Foreskin melanocyte (primary cell): ENCODE measurements at places on chromosomes 1 and 21.

- peak; percentile 64 for DNase-seq
Observed at GRCh38 chr1:173043253-173043652, 7.5 kb downstream of the TNFSF18 start.

GRCh38 chr1:94462606-94463005, 44.4 kb downstream of the ABCD3 start:
- DNase-seq: no peak

DNA sequence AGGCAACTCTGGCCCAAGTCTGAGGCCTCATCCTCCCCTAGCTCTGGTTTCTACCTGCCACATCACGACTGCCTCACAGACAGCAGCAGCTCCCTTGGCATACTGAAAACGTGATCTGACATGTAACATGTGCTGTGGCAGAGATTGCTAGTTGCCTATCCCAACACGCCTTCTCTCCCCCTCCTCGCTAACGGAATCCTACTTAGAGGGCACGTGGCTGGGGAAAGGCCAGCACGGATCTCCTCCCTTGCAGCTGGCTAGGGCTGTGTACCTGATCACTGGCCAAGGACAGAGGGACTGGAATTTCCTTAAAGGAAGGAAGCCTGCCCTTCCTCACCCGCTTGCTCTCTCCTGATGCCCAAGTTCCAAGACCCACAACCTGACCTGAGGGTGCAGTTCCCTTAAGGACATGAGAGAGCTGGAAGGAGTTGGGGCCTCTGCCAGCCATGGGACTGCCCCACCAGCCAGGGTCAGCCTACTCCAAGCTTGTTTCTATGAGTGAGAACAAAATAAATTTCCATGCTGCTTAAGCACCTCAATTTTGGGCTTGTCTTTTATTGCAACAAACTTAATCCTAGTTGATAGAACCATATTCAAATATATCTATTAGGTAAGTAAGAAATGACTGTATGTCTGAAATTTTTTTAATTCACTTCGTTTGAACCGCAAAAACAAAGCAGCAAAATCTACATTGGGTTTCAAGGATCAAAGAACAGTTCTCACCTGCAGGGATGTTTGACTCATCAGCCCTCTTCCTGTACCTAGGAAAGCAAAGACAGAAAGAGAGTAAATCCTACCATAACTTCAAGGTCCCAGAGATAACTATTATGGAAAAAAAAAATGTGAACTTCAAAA, 7.2 kb downstream of the SETD4 start:
- DNase-seq: no peak

DNA sequence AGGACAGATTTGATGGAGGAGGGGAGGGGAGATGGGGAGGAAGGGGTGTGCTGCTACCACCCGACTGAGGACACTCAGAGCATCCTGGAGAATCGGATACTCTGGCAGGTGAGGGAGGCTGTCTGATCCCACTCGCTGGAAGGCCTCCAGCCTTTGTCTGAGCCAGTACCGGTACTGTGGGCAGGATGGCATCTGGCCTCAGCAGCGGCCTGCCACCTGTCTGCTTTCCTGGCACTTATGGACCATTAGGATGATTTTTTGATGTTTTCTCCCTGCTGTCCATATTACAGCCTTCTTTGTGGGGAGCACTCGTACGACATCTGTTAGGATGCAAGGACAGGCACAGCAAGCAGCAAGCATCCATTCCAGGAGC, 11.5 kb downstream of the ATP2B4 start:
- no peak for DNase-seq

DNA sequence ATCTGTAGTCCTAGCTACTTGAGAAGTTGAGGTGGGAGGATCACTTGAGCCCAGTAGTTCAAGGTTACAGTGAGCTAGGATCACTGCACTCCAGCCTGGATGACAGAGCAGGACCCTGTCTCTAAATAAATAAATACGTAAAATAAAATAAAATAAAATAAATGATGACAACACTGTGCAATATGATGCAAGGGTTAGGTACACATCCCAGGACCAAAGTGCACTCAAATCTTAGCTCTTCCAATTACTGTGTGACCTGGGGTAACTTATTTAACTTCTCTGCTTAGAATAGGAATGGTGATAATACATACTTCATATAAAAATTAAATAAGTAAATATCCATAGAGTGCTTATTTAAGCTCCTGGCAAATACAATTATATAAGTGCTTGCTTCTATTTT, 53.5 kb downstream of the LPAR3 start:
- DNase-seq: no peak

DNA sequence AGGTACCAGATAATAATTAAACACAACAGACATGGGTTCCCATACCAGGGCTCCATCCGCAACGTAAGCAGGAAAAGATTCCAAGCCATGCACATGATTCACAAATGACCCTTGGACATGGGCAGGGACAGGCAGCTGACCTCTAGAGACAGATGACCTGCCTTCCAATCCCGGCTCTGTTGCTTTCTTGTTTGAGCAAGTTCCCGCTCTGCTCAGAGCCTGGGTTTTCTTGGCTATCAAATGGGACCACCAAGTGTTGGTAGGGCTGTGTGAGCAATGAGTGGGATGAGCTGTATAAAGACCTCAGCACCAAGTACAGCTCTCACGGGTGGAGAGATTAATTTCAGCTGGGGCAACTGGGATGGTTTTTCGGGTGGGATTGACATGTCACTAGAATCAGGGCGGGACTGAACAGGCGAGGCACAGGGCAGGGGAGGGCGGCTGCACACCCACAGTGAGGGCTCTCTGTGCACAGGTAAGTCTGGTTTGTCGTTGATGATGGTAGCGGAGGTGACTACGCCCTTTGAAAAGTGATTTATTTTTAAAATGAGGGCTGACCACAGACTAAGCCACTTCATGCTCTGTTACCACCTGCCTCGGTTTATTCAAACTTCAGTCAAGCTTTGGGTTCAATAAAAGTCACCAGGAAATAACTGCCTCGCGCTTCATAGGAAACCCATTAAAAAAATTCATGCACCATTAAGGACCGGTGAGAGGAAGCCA, 57.5 kb upstream of the IFFO2 start:
- no peak for DNase-seq

DNA sequence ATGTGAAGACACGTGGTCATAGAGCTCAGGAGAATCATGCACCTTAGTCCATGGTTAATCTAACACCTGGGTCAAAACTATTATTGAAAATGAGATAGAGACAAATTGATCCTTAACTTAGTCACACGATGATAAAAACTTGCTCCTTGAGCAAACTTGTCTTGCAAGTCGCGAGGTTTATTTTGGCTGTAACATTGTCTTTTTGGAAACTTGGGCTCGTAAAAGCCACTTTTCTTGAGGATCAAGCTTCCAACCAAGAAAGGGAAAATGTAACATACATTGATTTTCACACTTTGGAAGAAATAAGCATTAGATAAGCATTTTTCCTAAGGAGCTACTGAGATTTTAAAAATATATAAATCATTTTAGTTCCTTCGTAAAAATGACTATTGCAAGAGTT, 19.9 kb upstream of the CENPF start:
- DNase-seq: no peak

GRCh38 chr1:76729142-76729541, 138.1 kb upstream of the ST6GALNAC5 start:
- no peak for DNase-seq

- no peak for DNase-seq
Observed at GRCh38 chr21:29155118-29155932, 24.9 kb downstream of the MAP3K7CL start.

DNA sequence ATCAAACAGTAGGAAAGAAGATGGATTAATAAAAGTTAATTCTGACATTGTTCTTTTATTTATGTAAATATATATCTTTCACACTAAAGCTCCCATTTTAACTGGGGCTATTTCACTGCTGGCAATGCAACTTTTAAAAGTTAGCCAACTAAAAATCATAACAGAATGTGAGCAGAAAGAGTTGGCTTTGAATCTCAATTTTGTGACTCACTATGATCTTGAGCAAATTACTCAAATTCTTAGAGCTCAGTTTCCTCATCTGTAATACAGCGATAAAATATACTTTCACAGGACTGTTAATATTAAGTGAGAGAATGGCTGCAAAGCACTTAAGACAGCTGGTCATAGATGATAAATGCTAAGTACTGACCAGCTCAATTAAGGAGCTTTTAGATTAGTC, 10.8 kb downstream of the EFCAB14 start:
- DNase-seq: no peak

DNA sequence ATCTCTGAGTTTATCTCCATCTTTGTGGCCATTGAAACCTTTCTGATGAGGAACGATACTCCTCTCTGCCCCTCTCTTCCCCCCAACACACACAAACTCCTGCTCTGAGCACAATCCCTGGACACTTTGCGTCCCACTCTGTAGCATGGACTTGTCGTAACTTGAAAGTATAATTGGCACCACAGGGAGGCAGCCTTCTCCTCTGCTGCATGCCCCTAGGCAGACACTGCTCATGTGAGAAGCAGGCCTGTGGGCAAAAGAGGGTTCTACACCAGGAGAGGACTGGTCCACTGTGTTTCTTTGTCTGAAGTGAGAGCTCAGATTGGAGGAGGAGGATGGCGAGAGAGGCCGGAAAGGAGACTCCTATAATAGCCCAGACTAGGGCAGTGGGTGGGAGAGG, 3.8 kb upstream of the PARS2 start:
- DNase-seq: no peak

DNA sequence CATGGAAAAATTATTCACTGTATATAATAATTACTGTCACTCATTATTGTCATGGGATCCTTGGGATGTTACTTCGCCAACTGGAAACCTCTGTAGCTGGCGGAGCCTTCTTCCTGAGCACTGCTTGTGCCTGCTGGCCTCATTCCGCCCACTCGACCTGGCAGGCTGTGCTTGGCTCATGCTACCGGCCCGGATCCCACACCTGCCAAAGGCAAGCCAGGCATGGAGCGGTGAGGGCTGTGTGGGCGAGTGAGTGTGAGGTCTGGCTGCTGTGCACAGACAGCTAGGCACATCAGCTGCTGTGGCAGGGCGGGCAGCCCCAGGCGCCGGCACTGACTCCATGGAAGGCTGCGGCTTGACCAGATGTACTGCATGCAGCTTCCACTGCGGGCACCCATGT, 78.4 kb downstream of the DISP1 start:
- DNase-seq: no peak

- DNase-seq: no peak
Observed at GRCh38 chr1:109994654-109995053, 10.1 kb downstream of the AHCYL1 start.

- DNase-seq: peak; percentile 71
Observed at GRCh38 chr1:85406887-85407533, 57.9 kb downstream of the DDAH1 start.

DNA sequence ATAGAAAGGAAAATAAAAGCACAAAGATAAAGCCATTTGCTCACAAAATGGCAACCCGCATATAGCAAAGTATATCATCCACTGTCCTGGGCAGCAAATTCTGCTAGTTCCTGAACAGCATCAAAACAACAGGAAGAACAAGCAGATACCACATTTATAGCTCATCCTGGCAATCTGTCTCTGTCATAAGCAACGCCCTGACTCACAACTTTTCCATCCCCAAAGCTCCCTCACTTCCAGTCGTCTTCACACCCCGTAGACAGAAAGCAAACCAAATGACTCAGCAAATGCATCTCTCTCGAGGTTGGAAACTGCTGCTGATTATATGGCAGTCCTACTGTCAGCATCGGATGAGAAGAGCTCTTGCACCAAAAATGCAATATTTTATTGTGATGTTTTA, 65.8 kb downstream of the AK5 start:
- DNase-seq: peak; percentile 44

GRCh38 chr21:44874497-44875315, 1.2 kb upstream of the PTTG1IP start:
- peak; percentile 35 for DNase-seq

DNA sequence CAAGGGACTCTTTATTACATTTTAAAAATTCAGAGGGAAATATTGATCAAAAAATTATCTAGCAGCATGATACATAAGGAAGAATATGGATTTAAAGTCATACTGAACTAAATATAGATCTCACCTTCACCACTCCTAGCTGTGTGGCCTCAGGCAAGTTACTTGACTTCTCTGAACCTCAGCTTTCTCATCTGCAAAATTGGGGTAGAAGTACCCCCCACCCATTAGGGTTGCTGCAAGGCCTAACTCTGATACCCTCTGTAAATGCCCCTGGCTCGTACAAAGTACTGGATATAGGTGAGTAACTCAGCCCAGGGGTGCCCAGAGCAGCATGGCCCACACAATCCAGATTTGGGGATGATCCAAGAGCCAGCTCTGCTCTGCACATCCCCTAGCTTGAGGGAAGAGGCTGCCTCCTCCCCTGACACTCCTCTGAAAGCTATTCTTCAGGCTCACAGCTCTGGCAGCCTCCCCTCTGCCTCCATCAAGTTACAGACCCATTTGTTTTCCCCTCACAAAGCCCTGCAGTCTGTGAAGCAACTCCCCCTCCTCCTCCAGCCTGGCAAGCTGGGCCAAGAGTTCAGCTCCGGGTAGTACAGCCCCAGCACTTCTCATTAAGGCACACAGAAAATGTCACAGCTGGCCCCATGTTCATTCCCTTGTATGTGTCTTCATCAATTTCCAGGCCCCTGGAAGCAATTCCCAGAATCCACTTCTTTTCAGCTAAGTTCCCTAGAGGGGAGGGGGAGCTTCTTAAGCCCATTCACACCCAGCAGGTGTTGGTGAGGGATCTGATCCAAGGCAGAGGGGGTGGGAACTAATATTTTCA, 143.7 kb downstream of the PLPP3 start:
- no peak for DNase-seq

GRCh38 chr21:14263879-14264278, 47.9 kb downstream of the RBM11 start:
- DNase-seq: no peak

DNA sequence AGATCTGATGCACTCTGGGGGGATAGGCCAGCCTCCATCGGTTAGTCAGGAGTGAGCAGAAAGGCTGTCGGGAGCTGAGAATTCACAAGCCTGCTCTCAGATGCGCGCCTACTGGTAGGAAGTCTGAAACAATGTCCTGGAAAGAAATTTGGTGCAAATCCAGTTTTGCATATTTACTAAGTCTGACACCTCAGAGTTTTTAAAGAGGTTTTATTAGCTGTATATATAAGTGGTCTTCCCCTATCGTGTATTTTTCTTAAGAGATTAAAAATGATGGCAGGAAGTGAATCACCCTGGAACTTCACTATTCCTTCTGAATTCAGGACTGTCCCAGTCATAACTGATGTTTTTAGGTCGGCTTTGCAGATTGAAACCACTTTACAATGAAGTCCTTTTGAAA, 99.8 kb upstream of the C1orf105 start:
- peak; percentile 33 for DNase-seq

GRCh38 chr1:204921855-204922516, 51.3 kb downstream of the NFASC start:
- no peak for DNase-seq

DNA sequence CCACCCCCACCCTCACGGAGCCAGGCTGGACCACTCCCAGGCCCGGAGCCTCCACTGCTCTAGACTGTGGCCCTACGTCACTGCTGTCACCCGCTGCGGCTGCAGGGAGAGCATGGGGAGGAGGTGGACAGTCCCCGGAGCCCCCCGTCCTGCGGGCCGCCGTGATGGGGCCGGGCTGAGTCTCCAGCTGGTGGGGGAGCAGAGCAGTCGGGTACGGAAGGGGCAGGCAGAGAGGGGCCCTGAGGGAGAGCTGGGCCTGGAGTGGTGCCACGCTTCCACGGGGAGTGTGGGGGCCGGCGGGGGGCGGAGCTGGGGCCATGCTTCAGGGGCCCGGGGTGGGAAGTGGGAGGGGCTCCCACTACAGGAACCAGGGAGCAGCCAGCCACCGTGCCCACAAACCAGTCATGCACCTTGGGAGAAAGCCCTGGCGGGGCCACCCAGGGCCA, 98.9 kb upstream of the KCNK1 start:
- no peak for DNase-seq

- DNase-seq: no peak
Observed at GRCh38 chr1:108572182-108572581, 12.3 kb downstream of the EEIG2 start.
